ENCODE measurements at places on chromosomes 11 and 22.

DNA sequence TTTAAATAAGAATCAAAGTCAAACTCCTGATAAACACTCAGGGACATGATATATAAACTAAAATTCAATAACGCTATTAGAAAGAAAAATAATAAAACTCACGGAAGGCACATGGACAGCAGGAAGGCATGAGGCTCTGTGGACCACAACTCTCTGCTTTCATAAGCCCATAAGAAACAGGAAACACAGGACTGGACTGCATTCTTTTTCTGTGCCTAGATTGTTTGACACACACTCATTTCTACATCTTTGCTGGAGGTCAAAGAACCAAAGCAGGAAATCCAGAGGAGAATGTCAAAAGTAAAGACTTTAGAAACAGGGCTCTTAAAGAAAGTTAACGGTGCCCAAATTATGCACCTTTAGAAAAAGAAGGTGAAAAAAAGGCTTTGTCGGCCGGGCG is 71.3 kb downstream of the RAB30 start:
- DNase-seq: no peak

DNA sequence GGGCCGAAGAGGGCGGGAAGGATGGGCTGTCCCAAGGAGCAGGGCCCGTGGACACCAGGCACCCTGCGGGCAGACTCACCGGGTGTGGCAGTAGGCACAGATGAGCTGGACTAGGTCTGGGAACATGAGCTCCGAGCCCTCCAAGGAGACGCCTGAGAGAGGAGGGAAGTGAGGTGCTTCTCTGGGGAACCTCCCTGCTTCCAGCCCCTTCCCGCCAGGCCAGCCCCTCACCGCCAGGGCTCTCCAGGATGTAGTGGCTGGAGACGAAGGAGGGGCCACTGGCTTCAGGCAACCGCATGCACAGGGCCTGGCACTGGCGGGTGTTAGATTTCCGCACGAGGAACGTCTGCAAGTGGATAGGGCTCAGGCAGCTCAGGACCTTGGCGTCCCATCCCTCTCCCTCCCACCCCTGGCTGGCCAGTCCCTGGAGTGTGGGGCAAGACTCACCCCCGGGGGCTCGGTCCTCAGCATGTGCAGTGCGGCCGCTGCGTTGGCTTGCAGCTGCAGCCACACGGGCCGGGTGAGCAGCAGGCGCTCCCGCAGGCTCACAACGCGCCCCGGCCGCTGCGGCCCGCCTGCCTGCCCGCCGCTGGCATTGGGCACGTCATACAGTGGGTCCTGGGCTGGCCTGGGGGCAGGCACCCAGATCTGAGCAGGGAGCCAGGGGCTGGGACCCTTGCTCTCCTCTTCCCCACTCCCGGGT is 552 bp downstream of the RIN1 start:
- peak; percentile 17 for DNase-seq

GRCh38 chr11:107598225-107599139 is 7.5 kb downstream of the ELMOD1 start:
- DNase-seq: no peak

- no peak for DNase-seq
Measured at GRCh38 chr22:48700566-48701295, 1126.9 kb downstream of the BRD1 start.

DNA sequence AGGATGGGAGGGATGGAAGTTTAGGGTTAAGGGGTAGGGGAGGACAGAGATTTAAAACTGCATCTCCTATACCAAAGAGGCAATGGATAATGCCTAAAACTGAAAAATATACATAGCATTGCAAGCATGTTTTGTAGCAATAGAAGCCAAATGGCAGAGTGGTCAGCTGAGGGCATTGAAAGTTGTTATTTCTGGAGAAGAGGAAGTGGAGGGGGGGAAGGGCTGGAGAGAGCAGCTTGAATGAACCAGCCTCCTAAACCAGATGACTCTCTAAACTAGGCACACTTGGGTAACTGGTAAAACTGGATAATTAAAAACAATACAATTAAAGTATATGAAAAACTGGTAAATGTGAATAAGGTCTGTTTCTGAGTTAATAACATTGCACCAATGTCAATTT is 70.3 kb upstream of the TP53I11 start:
- DNase-seq: no peak

- no peak for DNase-seq
Measured at GRCh38 chr11:118263112-118263511, 985 bp downstream of the MPZL2 start.

GRCh38 chr11:23586173-23586572 is 725.9 kb upstream of the CCDC179 start:
- no peak for DNase-seq

DNA sequence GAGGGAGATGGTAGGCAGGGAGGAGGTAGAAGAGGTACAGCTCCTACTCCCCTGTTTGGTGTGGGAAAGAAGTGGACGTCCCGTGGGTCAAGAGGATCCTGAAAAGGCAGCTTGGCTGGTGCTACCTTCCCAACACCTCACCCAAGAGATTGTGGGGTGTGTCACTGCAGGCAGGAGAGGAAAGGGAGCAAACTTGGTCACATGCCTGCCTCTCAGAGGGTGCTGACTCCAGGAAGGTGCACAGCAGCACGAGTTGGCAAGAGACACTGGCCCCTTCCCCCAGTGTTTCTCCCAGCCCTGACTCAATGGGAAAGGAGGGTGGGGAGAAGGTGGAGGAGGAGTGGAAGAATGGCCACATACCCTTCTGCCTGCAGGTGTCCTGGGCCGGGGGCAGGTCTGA is 99.6 kb downstream of the CSNK2A3 start:
- DNase-seq: no peak
